SK-N-SH treated with all-trans-retinoic acid at 6 μM for 48 hours (cell line): ENCODE measurements at places on chromosomes 6 and 20.

GRCh38 chr20:25629816-25630499 is 6.1 kb upstream of the NANP start:
- no peak for ATAC-seq

- ATAC-seq: no peak
These were observed 618.5 kb upstream of the MMS22L start for GRCh38 chr6:97901531-97901930.

DNA sequence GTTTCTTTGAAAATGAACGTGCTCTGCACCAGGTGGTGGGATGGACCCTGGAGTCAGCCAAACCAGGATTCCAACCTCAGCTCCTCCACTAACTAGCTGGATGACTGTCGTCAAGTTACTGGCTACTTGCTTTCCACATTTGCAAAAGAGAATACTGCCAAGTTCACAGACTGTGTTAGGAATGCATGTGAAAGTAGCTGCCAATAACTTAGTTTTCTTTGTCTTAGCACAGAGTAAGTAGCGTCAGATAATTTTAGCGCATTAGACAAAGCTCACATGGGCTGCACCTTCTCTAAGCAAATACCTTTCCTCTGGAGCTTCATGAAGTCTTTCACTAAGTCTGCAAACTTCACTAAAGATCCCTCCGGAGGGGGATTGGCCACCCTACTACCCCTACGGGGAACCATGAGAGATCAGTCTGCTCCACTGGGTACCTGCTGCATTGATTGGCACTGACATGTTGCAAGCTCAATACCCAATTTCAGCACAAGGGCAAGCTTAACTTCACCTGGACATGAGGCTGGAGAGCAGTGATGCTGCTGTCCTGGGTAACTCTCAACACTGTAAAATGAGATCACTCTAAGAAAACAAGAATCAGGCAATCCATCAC is 113.9 kb downstream of the MBOAT1 start:
- no peak for ATAC-seq

DNA sequence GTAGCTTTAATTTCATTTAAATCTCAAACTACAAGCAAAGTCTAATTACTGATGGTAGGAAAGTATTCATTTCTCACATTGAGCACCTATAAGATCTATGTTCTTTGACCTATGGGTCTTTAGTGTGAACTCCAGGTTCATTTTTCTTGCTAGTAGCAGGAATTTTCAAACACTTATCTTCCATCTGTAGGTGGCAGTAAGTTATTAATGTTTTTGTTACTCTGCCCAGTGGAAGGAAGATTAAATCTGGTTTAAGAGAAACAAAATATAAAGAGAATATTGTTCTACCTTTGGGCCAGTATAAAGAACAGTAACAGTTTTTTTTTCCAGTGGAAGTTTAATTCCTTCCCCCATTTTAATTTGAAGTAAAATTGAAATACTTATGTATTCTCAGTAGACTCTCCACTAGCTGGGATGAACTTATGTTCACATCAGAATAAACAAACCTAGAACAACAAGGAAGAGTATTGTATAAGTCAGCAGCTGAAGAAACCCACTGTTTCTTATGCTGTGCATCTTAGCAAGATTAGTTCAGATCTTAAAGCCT is 328.2 kb downstream of the PHF3 start:
- ATAC-seq: no peak

DNA sequence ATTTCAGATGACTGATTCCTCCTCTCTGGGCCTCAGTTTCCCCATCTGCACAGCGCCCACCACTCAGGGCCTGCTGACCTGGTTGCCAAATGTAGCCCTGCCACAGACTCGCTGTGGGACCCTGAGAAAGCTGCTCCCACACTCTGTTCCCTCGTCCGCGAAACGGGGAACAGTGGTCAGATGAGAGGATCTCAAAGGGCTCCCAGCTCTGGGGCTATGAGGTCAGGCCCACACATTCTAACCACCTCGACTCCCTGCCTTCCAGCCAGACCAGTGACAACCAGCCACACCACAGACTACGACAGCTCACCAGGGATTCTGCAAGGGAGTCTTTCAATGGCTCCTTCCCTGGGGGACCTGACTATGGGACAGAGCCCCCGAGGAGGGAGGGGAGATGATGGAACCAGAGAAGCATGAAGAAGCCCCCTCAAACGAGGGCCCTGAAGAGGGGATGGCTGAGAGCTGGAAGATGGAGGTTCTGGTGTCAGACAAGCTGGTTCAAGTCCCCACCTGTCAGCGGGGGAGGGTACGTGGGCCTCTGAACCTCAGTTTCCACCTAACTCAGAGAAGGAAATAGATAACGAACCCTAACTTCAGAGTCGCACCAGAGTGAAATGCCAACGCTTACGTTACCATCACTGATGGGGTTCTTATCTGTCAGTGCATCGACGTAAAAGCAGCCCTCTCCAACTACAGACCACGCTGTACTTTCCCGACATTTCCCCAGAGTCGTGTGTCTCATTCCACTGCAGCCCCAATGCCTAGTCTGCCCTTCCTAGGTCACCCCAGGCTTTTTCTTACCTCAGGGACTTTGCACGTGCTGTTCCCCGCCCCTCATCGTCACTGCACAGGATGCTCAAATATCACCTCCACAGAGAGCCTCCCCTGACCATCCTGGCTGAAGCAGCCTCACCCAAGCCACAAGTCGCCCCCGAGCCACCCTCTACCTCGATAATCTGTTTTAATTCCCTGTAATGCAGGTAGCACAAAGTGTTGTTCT is 60.5 kb downstream of the PREX1 start:
- ATAC-seq: no peak

DNA sequence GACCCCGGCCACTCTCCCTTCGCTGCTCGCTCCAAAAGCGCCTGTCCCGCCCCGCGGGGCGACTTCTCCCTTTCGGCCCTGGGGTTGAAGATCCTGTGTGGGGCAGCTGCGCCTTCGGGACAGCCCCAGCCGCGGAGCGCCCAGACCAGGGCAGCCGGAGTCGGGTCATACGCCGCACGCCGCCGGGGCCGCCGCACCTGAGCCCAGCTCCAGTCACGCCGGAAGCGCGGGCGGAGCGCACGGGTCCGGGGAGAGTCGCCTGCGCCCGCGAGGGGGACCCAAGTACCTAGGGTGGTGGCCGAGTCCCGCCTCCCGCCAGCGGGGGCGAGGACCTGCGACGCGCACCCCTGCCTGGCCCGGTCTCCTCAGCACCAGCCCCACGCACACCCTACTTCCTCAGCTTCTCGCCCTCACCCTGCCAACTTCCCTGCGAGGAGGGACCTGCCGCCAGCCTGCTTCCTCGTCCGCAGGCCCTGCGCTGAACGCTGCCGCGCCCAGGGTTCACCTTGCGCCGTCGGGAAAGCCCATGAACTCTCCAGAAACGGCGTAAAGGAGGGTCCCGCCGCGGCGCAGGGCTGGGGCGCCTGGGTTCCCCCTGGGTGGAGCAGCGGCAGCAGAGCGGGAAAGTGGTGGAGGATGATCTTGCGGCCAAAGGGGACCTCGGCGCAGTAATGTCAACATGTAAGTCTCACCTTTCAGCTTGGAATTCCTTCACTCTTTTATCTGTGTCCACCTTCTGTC is at the start of gene ADGRG6:
ADGRG6 (plus strand) TSS at position 357 of the 741 bp plus-strand sequence; CDS start at position 680, 323 bp downstream.
- ATAC-seq: peak; percentile 52

DNA sequence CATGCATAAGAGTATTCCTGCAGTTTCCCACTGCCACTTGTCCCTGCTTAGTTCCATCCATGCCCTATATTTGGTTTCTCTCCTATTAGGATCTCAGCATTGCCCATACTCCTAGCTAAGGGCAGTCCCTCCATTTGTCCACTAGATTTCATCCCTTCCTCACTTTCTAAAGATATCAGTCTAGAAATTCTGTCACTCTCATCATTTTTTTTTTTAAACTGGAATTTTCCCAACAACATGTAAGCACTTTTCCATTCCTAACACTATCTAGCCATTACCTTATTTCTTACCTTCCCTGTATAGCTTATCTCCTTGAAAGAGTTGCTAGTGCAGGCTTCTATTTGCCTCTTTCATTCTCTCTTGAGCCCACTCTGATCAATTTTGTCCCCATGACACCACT is 312.2 kb downstream of the BTBD3 start:
- no peak for ATAC-seq

GRCh38 chr20:53929974-53930650 is 140.3 kb downstream of the BCAS1 start:
- no peak for ATAC-seq

DNA sequence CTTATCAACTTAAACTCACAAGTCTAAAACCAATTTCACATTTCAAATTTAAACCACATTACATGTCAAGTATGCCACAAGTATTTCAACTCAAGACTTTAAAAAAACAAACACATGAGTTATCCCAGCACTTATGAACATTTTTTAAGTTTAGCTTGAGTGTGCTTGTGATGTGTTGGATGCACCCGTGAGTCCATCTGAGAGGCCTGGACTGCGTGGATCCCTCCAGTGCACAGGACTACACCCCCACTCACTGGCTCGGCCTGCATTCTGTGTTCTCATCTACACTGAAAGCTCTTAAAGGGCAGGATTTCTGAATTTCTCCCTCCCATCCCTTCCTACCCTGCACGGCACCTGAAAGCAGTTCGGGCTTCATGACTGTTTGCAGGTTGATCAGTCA is 128.8 kb upstream of the CD93 start:
- ATAC-seq: no peak

- no peak for ATAC-seq
These were observed 128.3 kb downstream of the TAF4 start for GRCh38 chr20:61937146-61937962.

DNA sequence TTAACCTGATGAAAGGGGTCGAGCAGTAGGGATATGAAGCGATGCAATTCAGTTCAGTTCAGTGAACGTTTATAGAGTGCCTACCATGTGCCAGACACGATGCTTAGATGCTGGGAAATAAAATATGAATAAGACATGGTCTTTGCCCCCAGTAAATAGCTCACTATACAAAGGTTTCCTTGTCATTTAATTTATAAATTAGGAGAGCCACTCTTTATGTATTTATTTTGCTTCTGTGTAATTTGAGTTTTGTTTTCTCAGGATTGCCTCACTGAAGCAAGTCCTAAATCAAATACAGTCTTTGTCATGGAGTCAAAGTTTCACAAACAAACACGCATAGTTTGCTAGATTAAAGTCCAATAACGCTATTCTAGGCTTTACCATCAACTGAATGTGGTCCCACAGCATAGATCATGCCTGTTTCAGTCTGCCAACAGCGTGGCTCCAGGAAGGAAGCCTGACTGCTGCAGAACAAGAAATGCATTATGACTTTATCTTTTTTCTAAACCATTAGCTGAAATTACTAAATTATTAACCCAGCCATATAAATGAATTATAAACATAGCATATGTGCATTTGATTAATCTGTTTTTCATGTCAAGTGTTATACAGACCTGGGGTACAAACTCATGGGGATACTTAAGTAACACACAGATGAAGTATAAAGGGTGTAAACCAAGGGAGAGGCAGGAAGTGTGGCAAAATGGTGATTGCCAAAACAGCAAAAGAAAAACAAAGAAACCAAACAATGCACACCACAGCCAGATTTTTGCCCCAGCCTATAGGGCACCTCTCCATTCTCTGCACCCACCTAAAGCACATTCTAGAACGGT is 29.8 kb upstream of the CCN2 start:
- ATAC-seq: peak; percentile 23; the same call in 1 of the 3 replicates

GRCh38 chr20:16104783-16105182 is 468.5 kb downstream of the KIF16B start:
- no peak for ATAC-seq

GRCh38 chr6:105932440-105932839 is 153.7 kb upstream of the PRDM1 start:
- no peak for ATAC-seq

DNA sequence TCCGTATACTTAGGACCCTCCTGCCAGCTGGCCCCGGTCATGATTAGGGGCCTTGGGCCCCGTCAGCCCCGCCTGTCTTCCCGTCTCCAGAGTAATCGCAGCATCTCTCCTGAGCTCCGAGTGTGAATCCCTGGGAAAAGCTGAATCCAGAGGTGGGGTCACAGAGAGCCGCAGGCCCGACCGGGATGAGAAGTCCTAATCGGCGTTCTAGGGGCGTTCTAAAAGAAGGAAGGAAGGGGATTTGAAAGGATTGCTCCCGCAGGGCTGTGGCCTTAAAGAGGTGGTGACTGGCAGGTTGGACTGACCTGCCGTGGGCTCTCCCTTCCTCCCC is 371 bp downstream of the HMGN4 start:
- peak; percentile 10 for ATAC-seq

GRCh38 chr6:117344444-117345291 is 79.3 kb downstream of the VGLL2 start:
- peak; percentile 40 for ATAC-seq

DNA sequence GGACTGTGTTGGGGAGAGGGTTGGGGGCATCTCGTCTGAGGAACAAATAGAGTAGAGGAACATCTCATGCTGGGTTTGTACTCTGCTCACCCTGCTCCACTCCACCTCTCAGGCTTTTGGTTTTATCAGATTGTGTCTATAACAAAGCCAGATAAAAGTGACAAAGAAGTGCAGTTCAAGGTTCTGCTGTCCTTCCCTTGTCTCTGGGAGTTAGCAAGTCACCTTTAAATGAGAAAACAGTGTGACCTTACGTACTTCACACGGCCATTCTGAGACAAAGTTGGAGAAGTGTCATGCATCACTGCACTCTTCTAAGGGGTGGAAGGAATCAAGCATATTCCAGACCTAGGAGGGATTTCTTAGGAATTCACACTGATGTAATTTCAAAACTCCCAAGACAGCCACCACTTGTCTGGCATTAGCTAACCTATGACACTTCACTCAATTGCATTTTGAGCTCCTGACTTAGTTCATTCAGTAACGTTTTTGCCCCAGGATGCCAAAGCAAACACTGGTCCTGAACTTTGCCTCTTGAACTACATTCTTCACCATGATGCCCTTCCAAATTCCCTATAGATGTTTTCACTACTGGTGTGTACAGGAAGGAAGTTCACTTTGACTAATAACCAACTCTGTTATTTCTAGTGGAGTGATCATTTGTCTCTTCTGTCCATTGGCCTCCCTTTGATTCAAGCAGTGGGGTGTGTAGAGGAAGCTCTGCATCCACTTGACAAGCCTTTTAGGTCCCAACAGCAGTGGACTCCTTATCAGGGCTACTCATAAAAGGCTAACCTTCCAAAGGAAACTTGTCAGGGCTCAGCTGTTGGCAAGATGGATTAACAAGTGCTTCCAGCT is 647.6 kb upstream of the FLRT3 start:
- no peak for ATAC-seq

DNA sequence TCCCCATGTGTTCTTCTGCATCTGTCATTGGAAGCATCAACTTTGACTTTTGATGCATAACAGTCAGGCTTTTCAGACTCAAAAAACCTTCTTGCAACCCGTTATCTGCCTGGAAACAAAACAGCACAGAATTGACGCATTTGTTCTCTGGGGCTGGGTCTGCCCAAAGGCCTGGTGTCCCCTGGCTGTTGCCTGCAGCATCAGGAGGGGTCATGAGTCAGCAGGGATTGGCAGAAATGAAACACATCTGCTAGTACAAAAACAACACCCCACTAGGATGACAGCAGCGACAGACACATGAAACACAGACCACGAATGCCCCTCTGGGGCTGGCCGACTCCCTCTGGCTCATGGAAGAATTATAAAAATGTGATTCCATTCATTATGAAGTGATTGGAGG is 157.6 kb upstream of the INSM1 start:
- no peak for ATAC-seq

- ATAC-seq: no peak
These were observed 619.1 kb upstream of the FLRT3 start for GRCh38 chr20:14956538-14956937.
